ENCODE measurements at places on chromosomes 1 and 21.

GRCh38 chr1:193525917-193526710, 339.7 kb upstream of the B3GALT2 start:
- peak; percentile 17 for DNase-seq

GRCh38 chr1:156999596-157000320, 45.8 kb downstream of the ARHGEF11 start:
- no peak for DNase-seq

DNA sequence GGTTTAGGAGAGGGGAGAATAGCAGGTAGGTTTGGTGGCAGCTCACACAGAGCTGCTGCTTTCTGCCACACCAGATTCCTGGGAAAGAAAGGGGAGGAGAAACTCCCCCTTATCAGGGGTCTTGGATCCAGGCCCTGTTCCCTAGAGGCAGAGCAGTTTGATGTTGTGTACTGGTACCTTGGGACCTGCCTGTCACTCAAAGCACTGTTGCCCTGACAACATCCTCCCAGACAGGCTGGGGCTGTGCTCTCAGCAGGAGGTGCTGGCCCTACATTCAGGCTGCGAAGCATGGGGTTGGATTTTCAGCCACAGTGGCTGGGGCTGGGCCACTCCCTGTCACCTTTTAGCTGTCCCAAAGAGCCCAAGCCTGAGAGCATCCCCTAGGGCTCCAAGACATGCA, 188.0 kb downstream of the GRIK3 start:
- DNase-seq = no peak

- peak; percentile 66 for DNase-seq
Observed at GRCh38 chr1:86703696-86704457, 499 bp upstream of the SH3GLB1 start.

DNA sequence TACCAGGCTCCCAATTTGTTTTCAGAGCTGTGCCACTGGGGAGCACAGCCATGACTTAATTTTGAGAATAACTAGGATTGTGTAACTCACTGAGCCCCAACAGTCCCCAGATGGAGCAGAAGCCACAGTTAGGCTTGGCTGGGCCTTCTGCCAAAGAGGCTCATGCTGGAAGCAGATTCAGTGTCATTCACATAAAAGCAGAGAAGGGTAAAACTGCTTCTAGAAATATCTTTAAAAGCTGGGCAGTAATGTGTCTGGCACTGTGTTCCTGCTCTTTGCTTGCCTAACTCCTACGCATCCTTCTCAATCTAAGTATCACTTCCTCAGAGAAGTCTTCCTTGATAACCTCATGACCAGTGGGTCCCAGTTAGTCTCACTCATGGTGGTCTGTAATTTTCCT, 20.3 kb downstream of the STK40 start:
- DNase-seq = no peak

GRCh38 chr1:23530747-23531561, at the start of gene E2F2:
Gene E2F2, minus strand, starts transcription at chr1:23531233. Its CDS starts 440 bp downstream, at chr1:23530793.
- DNase-seq = peak; percentile 89

GRCh38 chr1:245041058-245041698, 113.6 kb upstream of the KIF26B start:
- no peak for DNase-seq

DNA sequence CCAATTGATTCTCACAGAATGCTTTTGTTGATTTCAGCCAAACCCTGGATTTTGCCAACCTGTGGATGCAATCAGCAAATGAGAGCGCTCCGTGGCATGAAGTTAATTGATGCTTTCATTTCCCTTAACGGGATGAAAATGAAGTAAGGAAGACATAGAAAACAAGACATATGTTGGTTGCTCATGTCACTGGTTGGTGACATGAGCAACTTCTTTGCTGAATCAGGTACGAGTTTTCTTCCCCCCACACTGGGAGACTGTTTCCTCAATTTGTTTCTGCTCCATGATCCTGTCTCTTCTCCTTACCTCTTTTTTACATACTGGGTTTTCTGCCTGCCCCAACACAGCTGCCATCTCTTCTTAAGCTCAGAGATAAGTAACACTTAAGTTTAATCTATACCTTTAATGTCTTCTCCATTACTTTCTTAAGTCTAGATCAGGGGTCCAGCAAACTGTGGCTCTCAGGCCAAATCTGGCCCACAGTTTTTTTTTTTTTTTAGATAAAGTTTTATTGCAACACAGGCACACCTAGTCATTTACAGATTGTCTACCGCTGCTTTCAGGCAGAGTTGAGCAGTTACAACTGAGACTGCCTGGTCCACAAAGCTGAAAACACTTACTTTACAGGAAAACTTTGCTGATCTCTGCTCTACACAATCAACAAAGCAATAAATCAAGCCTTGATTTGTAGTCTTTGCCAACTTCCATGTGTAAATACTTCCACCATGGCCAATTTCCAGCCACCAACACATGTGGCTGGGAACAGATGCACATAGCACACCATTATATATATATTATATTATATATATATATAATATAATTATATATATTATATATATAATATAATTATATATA, 13.3 kb downstream of the GPR157 start:
- no peak for DNase-seq

- DNase-seq = no peak
Observed at GRCh38 chr1:14617791-14618190, 19.3 kb downstream of the KAZN start.

DNA sequence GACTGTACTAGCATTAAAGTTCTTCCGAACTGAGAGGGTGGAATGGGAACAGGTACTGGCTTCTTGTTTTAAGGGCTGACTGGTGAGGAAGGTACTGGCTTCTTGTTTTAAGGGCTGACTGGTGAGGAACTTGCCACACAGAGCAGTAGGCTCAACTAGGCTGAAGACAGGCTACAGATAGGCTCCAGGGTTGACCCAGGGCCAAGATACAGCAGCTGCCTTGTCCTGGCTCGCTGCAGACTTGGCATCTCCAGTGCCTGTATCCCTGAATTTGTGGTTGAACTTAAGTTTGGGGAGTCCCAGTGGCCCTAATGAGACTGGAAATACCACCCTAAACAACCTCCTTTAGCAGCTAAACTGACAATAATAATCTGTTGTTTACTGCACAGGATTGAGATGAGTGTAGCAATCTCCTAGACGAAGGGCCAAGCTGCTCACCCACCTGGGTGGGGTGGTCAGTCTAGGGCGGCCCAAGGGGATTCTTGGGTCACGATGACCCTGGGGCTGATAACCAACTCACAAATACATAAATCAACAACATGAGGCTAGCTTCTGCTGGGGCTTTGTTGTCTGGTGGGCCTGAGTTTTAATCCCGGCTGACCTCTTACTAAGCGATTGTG, 227.1 kb downstream of the DISC1 start:
- DNase-seq = no peak

DNA sequence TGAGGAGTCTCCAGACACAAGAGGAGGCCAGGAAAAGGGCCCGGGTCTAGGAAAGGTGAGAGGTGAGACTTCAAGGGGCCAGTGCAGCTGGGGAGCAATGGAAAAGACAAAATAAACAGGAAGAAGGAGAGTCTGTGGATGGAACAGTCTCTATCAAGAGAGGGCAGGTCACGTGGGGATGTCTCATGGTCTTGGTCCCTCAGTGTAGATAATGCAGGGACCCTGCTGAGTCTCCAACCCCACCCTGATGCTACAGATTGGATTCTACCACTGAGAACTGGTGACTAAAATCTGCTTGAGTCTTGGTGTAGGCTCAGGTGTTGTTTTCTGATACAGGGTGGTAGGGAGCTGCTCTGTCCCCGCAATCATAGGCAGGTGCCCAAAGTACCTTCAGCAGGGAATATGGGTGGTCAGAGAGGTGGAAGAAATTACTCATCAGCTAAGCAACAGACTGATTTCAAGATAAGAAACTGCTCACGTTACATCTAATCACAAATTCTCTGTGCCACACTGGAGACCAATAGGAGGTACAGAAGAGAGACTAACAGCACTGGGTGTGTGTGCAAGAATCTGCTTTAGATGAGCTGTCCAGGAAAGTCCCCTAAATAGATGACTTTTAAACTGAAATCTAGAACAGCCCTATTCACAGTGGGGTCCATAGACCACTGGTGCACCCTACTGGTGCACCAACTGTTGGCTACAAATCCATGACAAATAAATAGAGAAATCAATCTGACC, 101.5 kb upstream of the TLR5 start:
- peak; percentile 69 for DNase-seq

- no peak for DNase-seq
Observed at GRCh38 chr1:9151328-9151860, 22.5 kb upstream of the GPR157 start.

GRCh38 chr1:185334182-185334581, 17.1 kb upstream of the IVNS1ABP start:
- DNase-seq = no peak

- DNase-seq = no peak
Observed at GRCh38 chr1:244427647-244428046, 24.1 kb downstream of the ADSS2 start.

DNA sequence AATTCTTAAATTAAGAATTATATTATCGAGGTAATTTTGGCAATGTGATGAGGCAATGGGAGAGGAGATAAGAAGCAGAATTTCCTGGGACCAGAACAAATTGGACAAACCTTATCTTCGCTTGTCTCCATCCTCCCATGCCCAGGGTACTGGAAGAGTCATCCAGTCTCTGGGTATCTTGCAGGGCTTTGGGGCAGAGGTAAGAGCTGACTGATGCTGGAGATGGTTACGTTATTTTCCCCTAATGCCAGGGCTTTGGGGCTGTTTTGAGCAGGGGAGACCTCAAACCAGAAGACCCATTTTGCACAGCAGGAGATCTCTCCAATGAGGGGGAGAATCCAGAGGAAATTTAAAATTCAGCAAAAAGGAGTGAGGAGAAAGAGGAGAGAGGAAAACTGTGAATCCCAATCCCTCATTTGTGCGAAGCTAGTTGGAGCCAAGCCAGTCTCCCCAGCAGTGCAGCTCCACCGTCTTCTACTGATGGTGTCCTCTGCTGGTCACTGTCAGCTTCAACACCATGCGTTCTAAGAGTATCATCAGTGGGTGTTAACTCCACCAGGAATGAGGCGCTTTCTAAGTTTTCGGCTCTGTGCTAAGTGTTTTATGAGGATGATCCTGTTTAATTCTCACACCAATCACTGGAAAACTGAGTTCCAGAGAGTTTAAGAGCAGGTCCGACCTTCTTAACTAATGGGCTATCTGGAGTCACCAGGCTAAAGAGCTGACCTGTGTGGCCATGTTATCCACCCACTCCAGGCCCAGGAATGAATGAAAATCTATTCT, 86.8 kb upstream of the CD34 start:
- peak; percentile 70 for DNase-seq

GRCh38 chr1:48114596-48115382, 107.7 kb upstream of the SLC5A9 start:
- DNase-seq = no peak

GRCh38 chr1:239308701-239309333, 77.6 kb upstream of the CHRM3 start:
- DNase-seq = peak; percentile 58

DNA sequence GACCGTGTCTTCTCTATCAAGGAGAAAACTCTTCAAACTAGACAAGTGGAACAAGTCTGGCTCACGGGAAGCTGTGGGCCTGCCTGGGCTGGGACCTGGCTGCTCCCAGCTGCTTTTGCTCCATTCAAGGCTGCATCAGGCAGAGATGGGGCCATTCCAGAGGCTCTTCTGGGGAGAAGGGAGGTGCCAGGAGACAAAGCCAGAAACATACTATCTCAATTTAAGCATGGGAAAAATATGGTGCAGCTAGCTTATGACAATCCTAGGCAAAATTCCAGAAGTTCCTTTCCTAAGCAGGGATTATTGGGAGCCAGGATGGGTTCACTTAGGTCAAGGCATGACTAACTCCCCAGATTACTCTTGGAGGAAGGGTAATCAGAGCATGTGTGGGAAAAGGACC, 90.8 kb upstream of the SLC2A1 start:
- no peak for DNase-seq

- no peak for DNase-seq
Observed at GRCh38 chr1:54298284-54299033, 98.5 kb downstream of the MRPL37 start.

DNA sequence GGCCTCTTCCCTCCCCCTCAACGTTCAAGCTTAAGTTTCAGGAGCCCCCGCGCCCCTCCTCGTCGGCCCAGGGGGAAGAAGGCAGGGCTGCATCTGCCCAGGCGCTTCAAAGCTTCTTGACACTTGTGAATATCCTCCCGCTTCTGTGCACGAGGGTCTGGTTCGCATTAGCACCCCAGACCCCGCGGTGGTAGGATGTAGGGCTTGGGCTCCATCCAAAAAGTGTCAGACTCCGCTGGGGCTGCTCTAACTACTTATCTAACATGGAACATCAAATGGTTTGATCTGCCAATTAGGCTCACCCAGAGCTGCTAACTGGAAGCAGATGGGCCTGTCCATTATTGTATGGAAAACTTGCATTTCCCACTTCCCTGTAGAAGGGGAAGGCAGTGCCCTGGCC, 28.9 kb downstream of the TAS1R2 start:
- DNase-seq = no peak

DNA sequence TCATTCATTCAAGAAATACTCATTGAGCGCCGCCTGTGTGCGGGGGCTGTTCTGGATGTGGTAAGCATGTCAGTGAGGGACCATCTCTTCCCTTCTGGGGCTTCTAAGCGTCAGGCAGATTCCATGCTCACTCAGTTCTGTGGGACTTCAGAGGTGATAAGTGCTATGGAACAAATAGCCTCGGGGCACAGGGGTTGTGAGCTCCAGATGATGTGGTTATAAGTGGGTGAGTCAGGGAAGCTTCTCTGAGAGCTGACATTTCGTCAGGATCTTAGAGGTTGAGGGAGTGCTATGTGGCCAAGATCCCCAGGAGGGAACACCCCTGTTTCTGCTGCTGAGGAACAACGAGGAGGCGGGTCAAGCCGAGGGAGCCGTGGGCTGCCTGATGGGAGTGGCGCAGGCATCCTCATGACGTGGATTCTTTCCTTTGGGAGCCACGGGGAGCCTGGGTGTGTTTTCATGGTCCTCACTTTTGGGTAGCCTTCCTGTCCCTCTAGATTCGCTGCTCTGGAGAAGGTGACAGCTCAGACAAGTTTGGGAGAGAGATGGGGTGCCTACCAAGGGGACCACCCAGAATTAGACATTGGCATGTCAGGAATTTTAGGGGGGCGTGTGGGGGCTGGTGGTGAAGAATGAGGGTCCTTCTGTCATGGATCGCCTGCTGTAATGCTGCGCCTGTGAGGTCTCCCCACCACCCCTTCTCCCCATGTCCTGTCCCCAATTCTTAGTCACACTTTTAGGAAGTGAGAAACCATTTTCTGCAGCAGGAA, 38.5 kb downstream of the HUNK start:
- no peak for DNase-seq

DNA sequence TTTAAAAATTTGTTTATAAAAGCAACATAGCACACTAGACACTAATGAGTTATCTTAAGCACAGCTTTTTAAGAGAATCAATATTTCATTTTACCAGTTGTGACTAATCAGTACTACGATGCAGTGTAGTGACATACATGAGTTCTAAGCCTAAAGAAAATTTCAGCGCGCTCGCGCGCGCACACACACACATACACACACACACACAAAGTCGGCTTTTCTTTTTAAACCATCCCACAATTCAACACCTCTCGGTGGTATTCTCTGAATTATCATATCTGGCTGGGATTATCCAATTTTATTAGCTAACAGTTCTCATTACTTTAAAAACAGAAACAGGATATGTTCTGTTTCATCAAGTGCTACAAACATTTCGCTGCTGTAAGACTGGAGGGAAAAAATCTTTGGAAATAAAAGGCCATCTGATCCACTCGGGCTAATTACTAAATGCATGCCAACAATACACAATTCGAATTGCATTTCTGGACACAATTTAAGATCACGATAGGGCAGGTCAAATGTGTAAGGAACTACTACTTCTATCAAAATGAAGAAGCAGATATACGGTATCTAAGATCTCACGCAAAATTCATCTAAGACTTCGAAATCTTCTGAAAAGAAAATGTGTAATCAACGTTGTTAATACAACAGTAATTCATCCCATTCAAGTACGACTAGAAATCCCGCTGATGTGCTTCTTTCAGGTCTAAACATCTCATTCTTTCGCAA, 1.2 kb downstream of the TUT4 start:
- DNase-seq = peak; percentile 75
